Activated T-helper 17 cell treated with anti-CD3 and anti-CD28 coated beads, Interleukin-2, amount 50 U/mL, for 72 hours (primary cell): ENCODE measurements at places on chromosomes 13 and 19. TPM values are rescaled to one million over a fixed set of nuclear protein-coding genes. Genes with fewer than 3 reads are reported as not detected.

GRCh38 chr13:49652355-49653305, 24.3 kb downstream of the ARL11 start:
- ATAC-seq = no peak

- no peak for ATAC-seq
These were observed 16.6 kb downstream of the ADAMTS10 start for GRCh38 chr19:8593931-8594330.

GRCh38 chr13:57527114-57527735, 104.3 kb upstream of the PCDH17 start:
- no peak for ATAC-seq

Gene OR7D2
- total RNA-seq = not detected

DNA sequence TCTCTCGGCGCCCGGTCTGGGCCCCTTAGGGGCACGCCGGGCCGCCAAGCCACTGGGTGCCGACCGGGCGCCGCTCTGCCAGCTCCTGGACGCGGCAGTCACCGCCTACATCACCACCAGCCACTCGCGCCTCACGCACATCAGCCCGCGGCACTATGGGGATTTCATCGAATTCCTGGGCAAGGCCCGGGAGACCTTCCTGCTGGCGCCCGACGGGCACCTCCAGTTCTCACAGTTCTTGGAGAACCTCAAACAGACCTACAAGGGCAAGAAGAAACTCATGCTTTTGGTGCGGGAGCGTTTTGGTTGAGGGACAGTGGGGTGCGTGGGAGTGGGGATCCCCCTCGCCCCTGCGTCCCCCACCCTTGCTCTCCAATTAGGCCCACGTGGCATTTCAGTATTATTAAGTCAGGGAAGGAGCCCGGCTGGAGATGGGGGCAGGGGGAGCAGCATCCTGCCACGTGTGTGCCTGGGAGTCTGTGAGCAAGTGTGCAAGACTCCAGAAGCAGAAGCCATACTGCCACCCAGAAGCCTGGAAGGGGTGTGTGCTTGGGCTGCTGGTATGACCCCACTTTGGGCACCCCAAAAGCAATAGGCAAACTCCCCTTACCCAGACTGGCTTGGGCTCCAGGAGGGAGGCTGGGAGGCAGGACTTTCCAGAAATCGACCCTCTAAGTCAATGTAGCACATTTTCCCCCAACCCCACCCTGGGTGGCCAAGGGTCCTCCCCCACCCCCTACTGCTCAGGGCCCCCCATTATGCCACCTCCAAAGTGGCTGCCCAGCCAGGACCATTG, 35.7 kb downstream of the ZSWIM4 start:
- no peak for ATAC-seq

Gene CCDC70
- total RNA-seq = 0.24 TPM

GRCh38 chr19:4444765-4445741, 12.5 kb downstream of the UBXN6 start:
- no peak for ATAC-seq

Gene PROZ
- total RNA-seq = 4.3 TPM

- no peak for ATAC-seq
These were observed 85.7 kb downstream of the FOXO1 start for GRCh38 chr13:40580566-40581276.

GRCh38 chr19:15629003-15629880, 11.5 kb upstream of the CYP4F3 start:
- peak; percentile 97 for ATAC-seq

- ATAC-seq = no peak
These were observed 1.9 kb upstream of the C1QTNF9 start for GRCh38 chr13:24307211-24308067.

GRCh38 chr19:31408460-31409124, 59.4 kb upstream of the TSHZ3 start:
- ATAC-seq = no peak

DNA sequence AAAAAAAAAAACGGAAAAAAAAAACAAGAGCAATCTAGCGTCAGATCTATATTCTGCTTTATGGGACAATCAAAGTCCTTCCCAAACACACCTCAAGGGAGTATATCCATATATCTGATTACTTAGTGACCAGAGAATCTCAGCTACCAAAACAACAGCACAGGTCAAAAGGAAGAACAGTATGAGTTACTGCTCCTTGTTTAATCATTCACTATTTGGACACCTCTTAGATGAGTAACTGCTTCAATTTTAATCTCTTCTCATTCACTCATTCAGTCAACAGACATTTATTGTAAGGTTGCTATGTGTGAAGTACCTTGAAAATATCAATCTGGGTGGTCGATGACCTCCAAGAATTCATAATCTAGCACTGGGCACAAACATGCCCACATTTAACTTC, 193.2 kb downstream of the IRS2 start:
- ATAC-seq = no peak

GRCh38 chr13:42656161-42656560, 82.2 kb downstream of the TNFSF11 start:
- ATAC-seq = no peak

GRCh38 chr13:48852911-48853727, 122.6 kb upstream of the FNDC3A start:
- ATAC-seq = peak; percentile 67

DNA sequence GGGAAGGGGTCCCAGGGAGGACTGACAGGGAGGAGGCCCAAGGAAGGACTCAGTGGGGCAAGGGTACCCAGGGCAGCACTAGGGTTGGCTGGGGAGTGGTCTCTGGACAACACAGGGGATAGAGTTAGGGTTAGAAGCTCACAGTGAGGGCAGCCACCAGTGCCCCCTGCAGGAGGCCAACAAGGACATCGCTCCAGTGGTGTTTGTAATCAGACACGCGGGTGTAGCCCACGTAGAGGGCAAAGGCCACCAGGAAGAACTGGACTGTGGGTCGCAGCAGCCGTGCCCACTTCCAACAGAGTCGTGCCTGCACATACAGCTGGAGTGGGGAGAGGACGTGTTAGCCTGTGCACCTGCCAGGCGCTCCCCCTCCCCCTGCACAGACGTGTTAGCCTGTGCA, 9.2 kb downstream of the PLPP2 start:
- no peak for ATAC-seq

- no peak for ATAC-seq
These were observed 118.5 kb upstream of the SERTM1 start for GRCh38 chr13:36555151-36555986.

- no peak for ATAC-seq
These were observed 3.7 kb upstream of the ZNF554 start for GRCh38 chr19:2815923-2816322.

Gene ZSCAN18
- 15.9 TPM for total RNA-seq

DNA sequence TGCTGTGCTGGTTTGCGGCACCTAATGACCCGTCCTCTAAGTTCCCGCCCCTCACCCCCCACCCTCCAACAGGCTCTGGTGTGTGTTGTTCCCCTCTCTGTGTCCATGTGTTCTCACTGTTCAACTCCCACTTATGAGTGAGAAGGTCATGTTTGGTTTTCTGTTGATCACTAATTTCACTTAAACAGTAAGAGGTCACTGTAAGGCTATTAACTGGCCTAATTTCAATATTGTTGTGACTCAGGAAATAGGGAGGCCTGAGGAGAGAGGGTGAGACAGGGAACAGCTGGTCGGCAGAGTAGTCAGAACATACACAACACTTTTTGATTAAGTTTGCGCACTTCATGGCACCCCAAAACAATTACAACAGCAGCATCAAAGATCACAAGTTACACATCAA, 15.6 kb downstream of the TUBGCP3 start:
- no peak for ATAC-seq

- ATAC-seq = no peak
These were observed 219.9 kb downstream of the SPRY2 start for GRCh38 chr13:80121038-80121437.

Gene CD37
- 168 TPM for total RNA-seq

DNA sequence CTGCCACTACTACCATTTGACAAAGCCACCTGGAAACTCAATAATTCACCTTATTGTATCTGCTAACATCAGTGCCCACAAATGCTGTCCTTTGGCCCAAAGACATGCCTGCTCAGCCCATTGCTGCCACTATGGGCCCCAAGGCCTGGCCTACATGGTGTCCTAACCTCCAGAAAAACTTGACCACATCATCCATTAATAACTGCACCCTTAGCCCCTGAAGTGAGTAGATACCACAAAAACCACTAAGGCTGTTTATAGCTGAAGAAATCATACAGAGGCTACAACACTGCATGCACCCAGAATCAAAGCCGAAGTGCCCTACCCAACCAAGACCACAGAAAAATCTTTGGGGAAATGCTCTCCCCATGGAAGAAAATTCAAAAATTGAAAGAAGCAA, 932.8 kb upstream of the SLITRK6 start:
- no peak for ATAC-seq

GRCh38 chr13:39405107-39405506, 197.9 kb downstream of the LHFPL6 start:
- ATAC-seq = no peak

DNA sequence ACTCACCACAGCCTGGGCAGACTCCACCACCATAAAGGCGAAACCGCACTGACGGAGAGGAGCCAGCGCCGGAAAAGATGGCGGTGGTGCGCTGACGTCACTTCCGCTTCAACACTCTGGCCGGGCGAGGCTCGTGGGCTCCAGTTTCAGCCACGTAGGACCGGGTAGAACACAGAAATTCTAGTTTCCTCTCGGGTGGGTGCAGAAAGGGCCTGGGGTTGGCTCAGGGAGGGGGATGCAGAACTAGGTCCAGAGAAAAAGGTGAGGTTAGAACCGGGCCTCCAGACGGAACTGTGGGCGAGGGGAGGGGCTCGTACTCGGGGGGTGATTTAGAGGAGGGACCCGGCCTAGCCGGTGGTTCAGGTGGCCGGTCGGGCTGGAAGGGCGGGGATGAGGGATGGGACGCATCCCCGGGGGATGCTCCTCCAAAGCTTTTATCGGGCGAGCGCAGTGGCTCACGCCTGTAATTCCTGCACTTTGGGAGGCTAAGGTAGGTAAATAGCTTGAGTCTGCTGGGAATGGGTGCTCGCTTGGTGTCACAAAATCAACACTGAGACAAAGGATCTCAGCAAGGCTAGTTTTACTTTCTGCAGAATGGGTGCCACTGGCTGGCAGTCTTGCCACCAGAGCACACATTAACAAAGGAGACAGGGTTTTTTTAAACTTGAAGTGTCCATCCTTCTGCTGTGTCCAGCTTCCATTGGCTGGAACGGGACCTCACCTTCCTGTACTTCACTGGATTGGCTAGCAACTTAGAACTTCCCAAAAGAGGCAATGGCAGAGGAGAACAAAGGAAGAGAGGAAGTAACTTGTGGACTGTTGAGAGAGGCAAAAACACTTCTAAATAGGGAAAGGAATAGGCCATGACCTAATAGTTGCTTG, at the start of gene ZNF561:
Gene ZNF561 (minus strand): TSS at position 77 of the 882 bp plus-strand sequence. CDS start 1,776 bp downstream, outside the sequence.
- peak; percentile 93 for ATAC-seq

GRCh38 chr13:92976657-92977056, 249.9 kb upstream of the GPC6 start:
- no peak for ATAC-seq

GRCh38 chr19:17831419-17831888, 10.1 kb upstream of the INSL3 start:
- no peak for ATAC-seq

Gene DACH1
- total RNA-seq = not detected

- no peak for ATAC-seq
These were observed 375.5 kb downstream of the PCDH20 start for GRCh38 chr13:61040181-61040580.

Gene PGLYRP1
- total RNA-seq = not detected

- ATAC-seq = no peak
These were observed 10.0 kb upstream of the SPC24 start for GRCh38 chr19:11165486-11166030.

GRCh38 chr19:1396768-1397679, 4.3 kb downstream of the GAMT start:
- no peak for ATAC-seq

- ATAC-seq = peak; percentile 38
These were observed 46.2 kb downstream of the IPO5 start for GRCh38 chr13:97999653-98000052.

DNA sequence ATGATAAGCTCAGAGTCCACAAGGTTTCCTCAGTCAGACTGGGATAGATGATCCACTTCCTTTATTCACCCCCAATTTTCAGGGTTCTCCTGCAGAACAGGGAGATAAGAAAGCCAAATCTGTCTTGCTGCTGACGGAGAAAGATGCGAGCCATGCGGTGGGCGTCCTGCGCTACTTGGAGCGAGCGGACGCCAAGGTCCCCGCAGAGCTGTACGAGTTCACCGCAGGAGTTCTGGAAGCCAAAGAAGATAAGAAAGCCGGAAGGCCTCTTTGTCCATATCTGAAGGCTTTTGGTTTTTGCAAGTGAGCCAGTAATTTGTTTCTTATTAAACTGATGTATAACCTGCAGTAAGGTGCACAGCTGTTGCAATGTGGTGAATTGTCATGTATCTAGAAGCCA, 66.7 kb downstream of the SLC7A9 start:
- ATAC-seq = no peak

Gene IGFL3
- total RNA-seq = not detected

Gene THSD8
- 32.7 TPM for total RNA-seq

Gene SUPT20H
- total RNA-seq = 56.7 TPM

DNA sequence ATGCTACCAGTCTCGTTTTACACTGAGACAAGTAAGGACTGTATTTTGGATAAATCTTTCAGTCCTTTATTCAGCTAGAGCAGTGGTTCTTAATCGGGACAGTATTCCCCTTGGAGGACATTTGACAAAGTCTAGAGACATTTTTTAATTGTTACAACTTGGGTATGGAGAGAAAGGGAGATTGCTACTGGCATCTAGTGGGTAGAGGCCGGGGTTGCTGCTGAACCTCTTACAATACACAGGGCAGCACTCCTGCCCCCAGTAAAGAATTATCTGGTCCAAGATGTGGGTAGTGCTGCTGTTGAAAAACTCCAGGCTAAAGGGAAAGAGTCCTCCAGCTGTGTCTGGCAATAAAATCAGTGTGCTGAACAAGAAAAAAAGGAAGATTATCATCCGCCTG, 334.8 kb downstream of the SLC7A1 start:
- ATAC-seq = no peak

GRCh38 chr13:39051157-39051556, 12.9 kb downstream of the NHLRC3 start:
- ATAC-seq = no peak

Gene PSG6
- total RNA-seq = not detected

GRCh38 chr13:28392428-28392827, 102.5 kb downstream of the FLT1 start:
- ATAC-seq = no peak

Gene FGF9
- not detected for total RNA-seq

DNA sequence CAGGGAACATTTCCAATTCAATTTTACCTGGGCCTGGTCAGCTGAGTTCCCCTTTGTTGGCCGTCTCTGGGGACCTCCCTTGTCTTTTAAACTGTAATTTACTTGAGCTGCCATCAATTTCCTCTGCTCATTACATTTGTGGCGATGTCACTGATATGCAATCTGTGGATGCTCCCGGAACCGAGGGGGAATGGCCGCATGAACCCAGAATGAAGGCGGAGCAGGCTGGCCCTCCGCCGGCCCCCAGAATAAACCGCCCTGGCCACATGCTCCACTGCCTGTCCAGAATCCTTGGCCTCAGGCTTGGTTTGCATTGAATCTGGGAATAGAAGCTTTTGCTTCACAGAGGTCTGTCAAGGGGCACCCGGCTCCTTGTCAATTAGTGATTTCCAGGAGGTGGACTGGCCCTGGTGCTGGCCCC, 276.8 kb downstream of the TEX29 start:
- ATAC-seq = no peak
